Right ventricle myocardium superior (tissue), 1 donor: ENCODE measurements at places on chromosomes 7 and 10. TPM values are rescaled to one million over a fixed set of nuclear protein-coding genes. Genes with fewer than 3 reads are reported as not detected.

DNA sequence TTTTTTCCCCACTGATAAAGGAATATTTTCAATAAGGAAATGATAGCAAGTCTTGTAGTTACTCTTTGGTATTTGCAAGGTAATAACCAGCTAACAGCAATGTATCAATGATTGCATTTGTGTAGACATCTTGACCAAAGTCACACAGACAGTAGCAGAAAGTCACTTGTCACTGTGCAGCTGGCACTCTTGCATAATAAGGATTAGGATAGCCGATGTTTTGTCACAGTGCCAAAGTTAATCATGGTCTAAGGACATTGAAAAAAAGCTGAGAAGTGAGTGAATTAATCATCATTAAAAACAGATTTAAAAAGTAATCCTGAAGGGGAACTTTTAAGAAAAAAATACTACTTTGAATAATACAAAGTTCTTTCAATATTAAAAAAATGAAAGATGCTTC, 834.3 kb upstream of the C7orf33 start:
- DNase-seq, result no peak

GRCh38 chr10:119416855-119417254, 125.7 kb downstream of the RGS10 start:
- peak; percentile 86 for DNase-seq

DNA sequence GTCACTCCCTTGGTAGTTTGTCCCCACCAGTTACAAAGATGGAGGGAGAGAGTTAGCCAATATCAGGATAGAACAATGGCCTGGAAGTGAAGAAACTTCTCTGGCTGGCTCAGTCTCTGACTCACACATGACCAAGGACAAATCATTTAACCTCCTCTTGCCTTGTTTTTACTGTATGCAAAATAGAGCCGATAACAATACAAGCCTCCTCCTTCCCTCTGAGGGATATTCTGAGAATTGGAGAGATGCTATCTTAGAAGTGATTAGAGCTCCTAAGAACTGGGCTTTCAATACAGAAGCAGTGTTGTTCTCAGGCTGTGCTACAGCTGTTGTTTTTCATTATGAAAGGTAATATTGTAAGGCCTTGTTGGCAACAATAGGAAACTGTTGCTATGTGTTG, 87.7 kb upstream of the EGR2 start:
- DNase-seq, result no peak

GRCh38 chr7:66188645-66189044, 16.5 kb upstream of the TPST1 start:
- no peak for DNase-seq

GRCh38 chr10:91088300-91089140, 131.9 kb upstream of the PCGF5 start:
- no peak for DNase-seq

- DNase-seq, result peak; percentile 43
Observed at GRCh38 chr7:105015390-105015965, 1.5 kb downstream of the KMT2E start.

DNA sequence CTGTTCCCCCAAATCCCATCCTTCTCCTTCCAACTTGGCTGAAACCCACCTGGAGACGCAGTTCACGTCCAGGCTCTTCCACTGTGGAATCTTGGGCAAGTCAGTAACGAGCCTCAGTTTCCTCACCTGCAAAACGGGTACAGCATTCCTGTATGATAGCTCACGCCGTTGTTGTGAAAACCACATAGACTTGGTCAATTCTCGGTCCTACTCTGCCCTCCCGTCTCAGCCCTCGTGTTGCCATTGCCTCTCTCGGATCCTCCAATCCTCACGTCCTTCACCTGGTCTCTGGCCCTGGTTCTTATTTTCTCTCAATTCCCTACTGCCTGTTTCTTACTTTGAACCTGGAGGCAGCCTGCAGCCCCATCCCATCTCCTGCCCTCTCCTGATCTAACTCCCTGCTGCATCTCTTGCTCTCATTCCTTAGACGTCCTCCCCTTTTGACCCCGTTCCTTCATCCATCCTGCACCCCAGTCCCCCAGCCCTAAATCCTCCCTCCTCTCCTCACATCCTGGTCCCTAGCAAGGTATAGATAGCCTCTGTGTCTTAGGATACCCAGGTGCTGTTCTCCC, 2.0 kb upstream of the MUC12 start:
- no peak for DNase-seq

DNA sequence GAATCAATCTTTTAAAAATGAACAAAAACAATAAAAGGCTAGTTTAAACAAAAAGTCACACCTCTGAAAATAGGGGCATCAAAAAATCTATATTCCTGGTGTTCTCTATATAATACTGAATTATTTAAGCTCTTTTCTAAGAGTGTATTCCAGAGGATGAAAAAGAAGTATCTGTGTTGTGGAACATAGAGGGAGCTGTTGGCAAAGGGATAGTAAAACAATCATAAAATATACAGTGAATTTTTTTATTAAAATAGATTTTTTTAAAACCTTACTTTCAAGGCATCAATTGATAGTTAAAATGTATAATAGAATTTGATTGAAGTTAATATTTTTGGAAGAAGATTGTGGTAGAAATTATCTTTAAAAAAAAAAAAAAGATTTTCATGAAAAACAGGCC, 1409.1 kb upstream of the CELF2 start:
- no peak for DNase-seq

DNA sequence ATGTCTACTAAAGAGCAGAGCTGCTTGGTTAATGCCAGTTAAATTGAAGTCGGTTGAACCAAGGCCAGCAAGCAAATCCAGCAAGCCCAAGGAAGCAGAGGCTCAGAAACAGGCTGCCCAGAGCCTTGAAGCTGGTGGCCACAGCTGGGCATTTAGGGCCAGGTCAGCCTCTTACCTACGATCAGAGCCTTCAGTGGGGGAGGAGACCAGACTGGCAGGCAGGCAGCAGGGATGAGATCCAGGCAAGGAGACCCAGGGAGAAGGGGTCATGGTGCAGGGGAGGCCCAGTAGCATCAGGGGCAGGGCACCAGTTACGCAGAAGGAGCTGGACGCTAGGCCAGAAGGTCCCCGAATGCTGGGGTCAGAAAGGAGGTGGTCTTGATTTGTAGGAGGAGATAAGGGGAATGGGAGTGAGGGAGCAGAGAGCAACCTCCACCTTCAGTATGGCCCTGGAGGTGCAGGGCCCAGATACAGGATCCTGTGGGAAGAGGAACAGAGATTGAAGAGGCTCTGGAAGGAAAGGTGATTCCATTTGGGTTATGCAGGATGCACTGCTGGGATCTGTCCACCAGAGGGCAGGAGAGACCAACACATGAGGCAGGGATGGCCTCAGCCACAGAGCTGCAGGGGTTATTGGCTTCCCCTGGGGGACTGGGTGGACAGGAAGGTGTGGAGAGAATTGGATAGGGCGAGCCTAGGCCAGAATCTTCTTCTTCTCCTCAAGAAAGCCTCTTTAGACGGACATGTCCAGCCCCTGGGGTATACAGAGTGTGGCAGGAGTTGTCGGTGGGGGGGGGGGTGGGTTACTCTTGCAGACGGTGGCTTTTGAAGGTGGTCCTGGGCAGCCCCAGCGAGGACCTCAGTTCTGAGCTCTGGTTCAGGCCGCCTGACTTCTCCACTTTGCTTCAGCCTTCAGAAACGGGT, 132.6 kb upstream of the PODXL start:
- DNase-seq, result peak; percentile 65

- DNase-seq, result peak; percentile 66
Observed at GRCh38 chr7:39271402-39271801, 293.7 kb downstream of the POU6F2 start.

GRCh38 chr7:40403703-40404476, 269.1 kb downstream of the SUGCT start:
- DNase-seq, result no peak

DNA sequence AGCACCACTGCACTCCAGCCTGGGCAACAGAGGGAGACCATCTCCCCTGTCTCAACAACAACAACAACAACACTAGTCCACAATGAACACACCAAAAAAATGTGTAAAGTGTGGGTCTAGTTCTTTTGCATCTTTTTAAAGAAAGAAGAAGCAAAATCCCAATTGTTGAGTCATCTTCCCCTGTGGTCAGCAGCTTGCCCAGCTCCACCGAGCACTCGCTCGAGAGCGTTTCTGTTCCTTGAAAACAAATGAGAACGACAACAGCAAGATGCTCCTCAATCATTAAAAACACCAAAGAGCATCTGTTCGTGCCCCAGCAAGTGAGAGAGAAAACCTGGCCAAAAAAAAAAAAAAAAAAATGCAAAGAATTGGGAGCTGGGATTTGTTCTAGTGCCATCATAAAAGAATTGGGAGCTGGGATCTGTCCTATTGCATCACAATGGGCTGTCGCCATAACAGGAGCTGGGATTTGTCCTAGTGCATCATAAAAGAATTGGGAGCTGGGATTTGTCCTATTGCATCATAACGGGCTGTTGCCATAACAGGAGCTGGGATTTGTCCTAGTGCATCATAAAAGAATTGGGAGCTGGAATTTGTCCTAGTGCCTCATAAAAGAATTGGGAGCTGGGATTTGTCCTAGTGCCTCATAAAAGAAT, 118.1 kb downstream of the PTPRN2 start:
- no peak for DNase-seq

- no peak for DNase-seq
Observed at GRCh38 chr10:100939763-100940344, 27.1 kb downstream of the SLF2 start.

- no peak for DNase-seq
Observed at GRCh38 chr7:83738291-83738835, 89.4 kb upstream of the SEMA3E start.

- DNase-seq, result no peak
Observed at GRCh38 chr10:114009281-114009996, 34.2 kb upstream of the ADRB1 start.

DNA sequence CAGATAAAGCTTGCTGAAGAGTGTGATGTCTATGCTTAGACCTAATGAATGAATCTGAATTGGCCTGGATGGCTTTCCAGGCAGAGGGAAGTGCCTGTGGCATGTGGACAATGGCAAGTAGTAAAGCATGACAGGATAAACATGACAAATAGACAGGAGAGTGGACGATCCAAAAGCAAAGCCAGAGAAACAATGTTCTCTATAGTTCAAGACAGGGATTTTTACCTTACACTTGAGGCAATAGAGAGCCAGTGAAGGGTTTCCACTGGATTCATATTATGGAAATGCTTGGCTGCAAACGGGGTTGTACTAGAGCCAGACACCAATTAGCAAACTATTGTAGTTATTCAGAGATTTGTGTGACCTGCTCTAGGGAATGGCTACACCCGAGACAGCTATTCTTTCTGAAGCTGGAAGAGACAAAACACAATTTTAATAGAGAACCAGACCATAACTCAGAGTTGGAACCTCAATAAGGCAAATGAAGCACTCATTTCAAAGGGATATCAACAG, 2.3 kb downstream of the AGMO start:
- DNase-seq, result no peak

DNA sequence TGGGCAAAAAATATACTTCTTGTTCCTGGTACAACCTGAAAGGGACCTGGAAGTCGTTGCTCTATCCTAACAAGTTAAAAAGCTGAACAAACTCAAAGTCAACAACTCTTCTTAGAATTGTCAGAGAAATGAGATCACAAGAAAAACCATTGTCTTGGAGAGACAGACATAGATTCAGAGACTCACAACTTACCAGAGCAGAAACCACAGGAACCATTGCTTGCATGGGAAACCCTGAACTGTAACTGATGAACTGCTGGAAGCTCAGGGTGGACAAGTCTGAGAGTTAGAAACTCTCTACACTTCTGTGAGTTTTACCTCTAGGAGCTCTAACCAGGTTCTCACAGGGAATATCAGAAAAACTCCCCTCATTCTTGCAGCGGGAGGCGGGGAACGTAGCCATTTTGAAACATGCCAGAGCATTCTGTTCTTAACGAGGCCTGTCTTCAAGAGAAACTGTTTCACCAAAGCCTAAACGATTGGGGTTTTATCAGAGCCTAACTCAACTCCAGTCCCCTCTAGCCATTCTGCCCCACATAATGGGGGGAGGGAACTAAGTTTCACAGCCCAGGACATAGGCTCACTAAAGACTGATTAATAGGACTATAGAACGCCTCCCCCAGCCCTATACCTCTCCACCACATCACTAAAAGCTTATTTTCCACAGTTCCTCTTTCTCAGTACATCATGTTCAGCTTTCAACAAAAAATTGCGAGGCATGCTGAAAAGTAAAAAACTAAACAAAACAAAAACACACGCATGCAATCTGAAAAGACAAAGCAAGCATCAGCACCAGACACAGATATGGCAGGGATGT, 12.0 kb upstream of the GSDME start:
- DNase-seq, result no peak

DNA sequence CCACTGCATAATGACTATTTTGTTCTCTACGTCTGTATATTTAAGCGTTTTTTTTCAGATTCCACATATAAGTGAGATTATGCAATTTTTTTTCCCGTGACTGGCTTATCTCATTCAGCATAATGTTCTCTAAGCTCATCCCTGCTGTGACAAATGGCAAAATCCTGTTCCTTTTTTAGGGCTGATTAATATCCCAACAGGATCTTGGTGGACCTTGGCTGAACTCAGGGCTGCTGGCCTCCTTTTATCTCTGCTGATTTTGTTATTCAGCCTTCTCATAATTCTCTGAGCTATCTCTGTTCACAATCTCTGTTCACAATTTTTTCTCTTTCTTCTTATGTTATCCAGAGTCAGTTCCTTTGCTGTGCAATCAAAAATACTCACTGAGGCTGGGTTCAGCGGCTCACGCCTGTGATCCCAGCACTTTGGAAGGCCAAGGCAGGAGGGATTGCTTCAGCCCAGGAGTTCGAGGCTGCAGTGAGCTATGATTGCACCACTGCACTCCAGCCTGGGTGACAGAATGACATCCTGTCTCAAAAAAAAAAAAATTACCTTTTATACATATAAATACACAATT, 1035.9 kb upstream of the AUTS2 start:
- DNase-seq, result no peak

DNA sequence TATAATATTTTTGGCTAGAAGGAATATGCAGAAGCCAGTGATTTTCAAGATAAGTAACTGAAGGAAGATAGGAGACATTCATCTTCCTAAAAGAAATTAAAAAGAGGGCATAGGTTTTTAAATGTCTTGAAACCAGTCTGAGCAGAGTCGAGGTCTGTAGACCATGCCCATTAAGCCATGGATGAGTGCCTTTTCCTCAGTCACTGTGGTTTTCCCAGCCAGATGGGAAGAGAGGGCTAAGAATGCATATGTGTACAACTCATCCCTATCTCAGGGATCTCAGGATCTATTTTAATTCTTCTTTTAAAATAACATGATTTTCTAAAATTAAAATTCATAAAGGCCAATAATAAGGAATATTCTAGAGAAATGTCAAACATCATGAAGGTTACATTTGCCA, 112.8 kb downstream of the PPP1R3A start:
- no peak for DNase-seq

GRCh38 chr7:32043688-32044087, 26.5 kb downstream of the PDE1C start:
- no peak for DNase-seq

- DNase-seq, result peak; percentile 82
Observed at GRCh38 chr10:96395931-96396877, 37.4 kb upstream of the OPALIN start.

- no peak for DNase-seq
Observed at GRCh38 chr10:6701289-6701688, 121.2 kb upstream of the PRKCQ start.

ANXA8L1 gene
- total RNA-seq, result 0.81 TPM

MAP3K8 gene
- total RNA-seq, result 7.3 TPM

NPFFR1 gene
- total RNA-seq, result 0.03 TPM

TAS2R3 gene
- total RNA-seq, result 0.32 TPM

UBN2 gene
- 11.9 TPM for total RNA-seq

GPC2 gene
- 0.13 TPM for total RNA-seq

PRSS2 gene
- total RNA-seq, result not detected

CPVL gene
- 37.5 TPM for total RNA-seq

INMT gene
- total RNA-seq, result 40.4 TPM

WDR37 gene
- total RNA-seq, result 28.0 TPM

AOC1 gene
- not detected for total RNA-seq

EBF3 gene
- 6.2 TPM for total RNA-seq

AGR3 gene
- total RNA-seq, result not detected

SLC18A3 gene
- not detected for total RNA-seq

ERVW-1 gene
- total RNA-seq, result not detected

HIP1 gene
- 15.6 TPM for total RNA-seq
